Activated naive CD8-positive, alpha-beta T cell treated with anti-CD3 and anti-CD28 coated beads, Interleukin-2, amount 10 ng/mL, durations not matched to agents 7 days and 5 days (primary cell): ENCODE measurements at places on chromosomes 16 and 17. TPM values are rescaled to one million over a fixed set of nuclear protein-coding genes. Genes with fewer than 3 reads are reported as not detected.

DNA sequence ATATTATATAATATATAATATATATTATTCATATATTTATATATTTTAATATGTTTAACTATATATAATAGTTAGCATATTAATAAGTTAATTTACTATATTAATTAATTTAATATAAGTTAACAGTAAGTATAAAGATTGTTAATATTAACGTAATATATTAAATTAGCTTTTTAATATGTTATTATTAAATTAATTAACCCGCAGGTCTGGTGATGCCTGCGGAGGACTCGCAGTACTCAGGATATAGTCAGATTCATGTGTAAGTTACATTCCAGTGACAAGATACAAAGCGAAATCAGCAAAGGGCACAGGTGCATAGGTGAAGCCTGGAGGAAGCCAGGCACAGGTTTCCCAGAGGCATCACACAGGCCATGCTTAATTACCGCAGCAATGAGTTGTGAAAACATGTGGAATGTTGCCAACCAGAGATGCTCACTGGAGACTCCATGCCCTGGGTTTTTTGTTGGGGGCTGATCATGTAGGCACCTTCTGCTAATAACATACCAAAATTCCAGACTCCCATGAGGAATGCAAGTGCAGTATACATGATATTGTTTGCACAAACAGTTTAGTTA is 130.4 kb upstream of the MPHOSPH6 start:
- DNase-seq = no peak

DNA sequence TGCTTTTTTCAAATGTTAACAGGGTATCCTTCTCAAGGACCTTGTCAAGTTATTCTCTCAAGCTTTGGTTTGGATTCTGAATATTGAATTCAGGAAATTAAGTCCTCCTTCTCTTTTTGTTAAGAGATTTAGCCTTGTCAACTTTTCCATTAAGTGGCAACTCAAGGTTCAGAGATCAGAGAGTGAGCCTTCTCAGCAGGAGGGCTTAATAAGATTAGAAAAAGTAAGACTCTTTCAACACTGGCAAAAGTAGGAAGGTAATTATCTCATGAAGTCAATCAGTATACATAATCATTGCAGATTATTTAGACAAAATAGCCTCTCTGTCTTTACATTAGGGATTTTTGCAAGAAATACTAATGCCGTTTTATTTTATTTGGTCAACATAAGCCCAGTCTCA is 330.7 kb downstream of the KIF2B start:
- DNase-seq = no peak

- DNase-seq = no peak
These were observed 57.8 kb downstream of the LDHD start for GRCh38 chr16:75058806-75059205.

- no peak for DNase-seq
These were observed 539.9 kb downstream of the HS3ST4 start for GRCh38 chr16:26231647-26232046.

DNA sequence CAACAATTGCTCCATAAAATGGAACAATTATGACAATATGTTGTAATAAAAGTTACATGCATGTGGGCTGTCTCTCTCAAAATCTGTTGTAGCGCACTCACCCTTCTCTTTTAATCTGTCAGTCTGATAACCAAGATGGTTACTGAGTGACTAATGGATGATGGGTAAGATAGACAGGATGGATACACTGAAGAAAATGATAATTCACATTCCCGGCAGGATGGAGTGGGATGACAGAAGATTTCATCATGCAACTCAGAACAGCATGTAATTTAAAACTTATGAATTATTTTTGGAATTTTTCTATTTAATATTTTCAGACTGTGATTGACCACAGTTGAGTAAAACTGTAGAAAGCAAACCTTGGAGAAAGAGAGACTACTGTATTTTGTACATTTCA is 30.5 kb downstream of the CDH13 start:
- DNase-seq = no peak

DNA sequence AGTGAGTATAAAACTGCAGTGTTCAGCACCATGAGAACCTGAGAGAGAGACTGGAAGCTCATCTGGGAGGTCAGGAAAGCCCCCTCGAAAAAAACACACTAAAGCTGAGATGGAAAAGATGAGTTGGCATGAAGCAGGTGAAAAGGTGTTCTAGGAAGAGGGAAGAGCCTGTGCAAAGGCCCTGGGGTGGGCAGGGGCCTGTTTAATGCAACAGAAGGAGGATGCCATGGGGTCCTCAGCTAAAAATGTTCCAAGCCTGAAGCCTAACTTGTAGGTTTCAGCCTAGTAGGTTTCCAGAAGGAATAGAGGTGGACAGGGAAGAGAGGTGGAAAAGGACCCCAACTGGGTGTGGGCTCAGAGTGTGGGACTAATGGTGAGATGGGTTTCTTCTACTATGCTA is 242.3 kb upstream of the ZFHX3 start:
- no peak for DNase-seq

DNA sequence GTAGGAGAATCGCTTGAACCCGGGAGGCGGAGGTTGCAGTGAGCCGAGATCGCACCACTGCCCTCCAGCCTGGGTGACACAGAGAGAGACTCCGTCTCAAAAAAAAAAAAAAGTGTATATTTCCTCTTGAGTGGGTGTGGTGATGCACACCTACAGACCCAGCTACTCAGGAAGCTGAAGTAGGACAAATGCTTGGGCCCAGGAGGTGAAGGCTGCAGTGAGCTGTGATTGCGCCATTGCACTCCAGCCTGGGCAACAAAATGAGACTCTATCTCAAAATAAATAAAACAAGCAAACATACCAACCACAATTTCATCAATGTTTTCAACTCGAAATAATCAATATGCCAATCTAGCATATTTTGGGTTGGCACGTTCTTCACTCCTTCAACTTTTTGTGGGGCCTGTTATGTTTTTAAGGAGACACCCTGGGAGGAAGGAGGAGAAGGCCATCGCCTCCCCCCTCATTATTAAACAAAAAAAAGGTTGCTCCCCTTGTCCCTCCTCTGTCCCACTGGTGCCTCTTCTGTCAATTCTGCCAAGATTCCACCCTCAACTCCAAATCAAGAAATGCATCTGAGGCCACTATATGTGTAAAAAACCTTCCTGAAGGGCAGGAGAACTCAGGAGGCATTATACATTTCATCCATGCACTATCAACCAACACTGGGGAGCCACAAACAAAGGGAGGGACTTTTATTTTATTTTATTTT is 52.4 kb upstream of the ATF7IP2 start:
- no peak for DNase-seq

- no peak for DNase-seq
These were observed 110.8 kb downstream of the IRX3 start for GRCh38 chr16:54175552-54176375.

- no peak for DNase-seq
These were observed 217.4 kb upstream of the PSMD7 start for GRCh38 chr16:74079232-74079586.

GRCh38 chr17:72063262-72063661 is 57.6 kb upstream of the SOX9 start:
- DNase-seq = no peak

- no peak for DNase-seq
These were observed 1.8 kb upstream of the BCL6B start for GRCh38 chr17:7020894-7021664.

DNA sequence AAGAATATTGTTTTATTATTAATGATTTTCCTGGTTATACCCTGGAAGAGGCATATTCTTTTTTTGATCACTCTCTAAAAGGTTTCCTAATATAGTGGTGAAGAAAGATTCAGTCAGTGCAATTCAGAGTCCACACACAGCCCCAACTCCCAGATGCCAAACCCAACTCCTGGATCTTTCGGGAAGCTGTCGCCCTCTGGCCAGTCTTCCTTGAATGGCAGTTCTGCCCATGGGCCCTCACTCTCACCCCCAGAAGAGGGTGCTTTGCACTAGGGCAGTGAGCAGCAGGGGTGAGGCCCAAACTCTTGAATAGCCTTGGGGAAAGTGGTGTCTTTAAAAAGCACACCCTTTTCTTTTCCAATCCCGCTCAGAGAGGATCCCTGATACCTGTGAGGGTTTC is 11.0 kb downstream of the KRT32 start:
- DNase-seq = no peak

DNA sequence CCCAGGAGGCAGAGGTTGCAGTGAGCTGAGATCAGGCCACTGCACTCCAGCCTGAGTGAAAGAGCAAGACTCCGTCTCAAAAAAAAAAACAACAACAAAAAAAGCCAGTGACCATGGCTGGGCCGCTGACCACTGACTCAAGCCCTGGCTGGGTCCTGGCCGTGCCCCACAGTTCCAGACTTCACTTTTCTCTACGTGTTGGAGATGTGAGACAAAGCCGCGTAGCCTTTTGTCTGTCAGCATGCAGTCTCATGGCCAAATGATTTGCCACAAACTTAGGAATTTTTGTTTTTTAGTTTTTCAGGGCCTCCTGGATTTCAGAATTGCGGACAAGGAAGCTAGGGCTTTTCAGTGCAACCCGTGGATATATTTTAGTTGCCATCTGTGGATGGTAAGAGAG is 89.3 kb upstream of the CIBAR2 start:
- no peak for DNase-seq

GRCh38 chr17:58388302-58389190 is 28.8 kb downstream of the RNF43 start:
- no peak for DNase-seq

- DNase-seq = no peak
These were observed 816 bp downstream of the HSBP1 start for GRCh38 chr16:83808573-83809014.

DNA sequence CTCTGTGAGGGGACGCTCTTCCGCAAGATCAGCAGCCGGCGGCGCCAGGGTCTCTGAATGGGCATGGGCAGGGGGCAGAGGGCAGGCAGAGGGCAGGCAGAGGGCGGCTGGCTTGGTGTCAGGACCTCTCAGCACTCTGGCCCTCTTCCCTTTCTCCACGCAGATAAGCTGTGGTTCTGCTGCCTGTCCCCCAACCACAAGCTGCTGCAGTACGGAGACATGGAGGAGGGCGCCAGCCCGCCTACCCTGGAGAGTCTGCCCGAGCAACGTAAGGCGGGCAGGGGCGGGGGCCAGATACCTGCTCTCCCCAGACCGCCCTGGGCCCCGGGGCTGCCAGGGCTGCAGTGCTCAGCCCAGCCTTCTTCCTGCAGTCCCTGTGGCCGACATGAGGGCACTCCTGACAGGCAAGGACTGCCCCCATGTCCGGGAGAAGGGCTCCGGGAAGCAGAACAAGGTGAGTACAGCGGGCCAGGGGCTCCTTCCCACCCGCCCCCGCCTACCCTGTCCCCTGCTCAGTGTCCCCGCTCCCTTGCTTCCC is 4.1 kb downstream of the ELMO3 start:
- no peak for DNase-seq

GRCh38 chr16:23114131-23114904 is 34.9 kb downstream of the USP31 start:
- no peak for DNase-seq

- no peak for DNase-seq
These were observed 20.5 kb upstream of the JPH3 start for GRCh38 chr16:87581857-87582215.

DNA sequence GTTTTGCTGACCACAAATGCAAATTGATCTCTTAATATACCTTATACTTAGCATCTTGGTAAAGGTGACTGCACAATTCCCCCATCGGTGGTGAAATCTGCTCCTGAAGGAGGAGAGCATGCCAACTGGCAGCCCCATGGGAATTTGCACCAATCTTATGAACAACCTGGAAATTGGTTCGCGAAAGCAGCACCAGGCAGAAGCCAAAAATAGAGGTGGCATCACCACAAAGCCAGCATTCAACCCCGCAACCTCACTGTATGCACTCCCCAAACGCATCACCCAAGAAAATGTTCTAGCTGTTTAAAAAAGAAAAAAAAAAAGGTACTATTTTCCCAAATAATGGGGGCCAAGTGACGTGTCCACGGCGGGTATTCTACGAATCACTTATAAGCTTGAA is 213.4 kb downstream of the ZFHX3 start:
- no peak for DNase-seq

DNA sequence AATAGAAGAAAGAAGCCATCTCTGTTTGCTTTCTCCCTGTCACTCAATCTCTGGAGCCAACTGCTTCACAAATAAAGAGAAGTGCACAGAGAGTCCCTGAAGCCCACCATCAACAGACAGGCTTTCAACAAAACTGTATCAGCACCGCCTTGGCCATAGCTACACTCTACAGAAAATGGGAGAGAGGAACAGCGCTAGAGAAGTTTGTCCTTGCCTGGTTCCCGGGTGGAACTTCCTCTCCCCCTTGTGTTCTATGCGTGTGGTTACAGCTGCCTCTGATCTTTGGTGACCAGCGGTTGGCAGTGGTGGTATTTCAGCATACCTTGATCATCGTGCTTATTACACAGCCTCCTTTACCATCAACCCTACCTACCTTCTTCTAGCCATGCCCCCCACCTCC is 91.4 kb upstream of the CCL2 start:
- DNase-seq = no peak

DNA sequence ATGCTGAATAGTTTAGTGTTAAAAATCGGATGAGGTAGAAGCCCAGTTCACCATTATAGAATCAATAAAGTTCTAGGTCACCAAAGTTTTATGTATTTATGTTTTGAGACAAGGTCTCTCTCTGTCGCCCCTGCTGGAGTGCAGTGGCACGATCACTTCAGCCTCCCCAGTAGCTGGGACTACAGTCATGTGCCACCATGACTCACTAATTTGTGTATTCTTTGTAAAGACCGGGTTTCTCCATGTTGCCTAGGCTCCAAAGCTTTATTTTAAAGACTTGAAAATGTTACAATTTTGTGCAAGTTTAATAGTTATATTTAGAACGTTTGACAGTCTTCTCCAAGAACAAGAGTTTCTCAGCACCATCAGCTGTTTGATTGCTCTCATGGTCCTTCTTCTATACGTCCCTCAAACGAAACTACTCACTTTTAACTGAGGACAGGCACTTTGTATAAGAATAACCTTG is 32.1 kb downstream of the NDE1 start:
- DNase-seq = no peak

EPN3 gene
- total RNA-seq = not detected

ASB16 gene
- total RNA-seq = 0.51 TPM

MYH3 gene
- 3.6 TPM for total RNA-seq

DOC2A gene
- not detected for total RNA-seq

GRAPL gene
- total RNA-seq = 18.4 TPM

HOXB4 gene
- 6.4 TPM for total RNA-seq

PPP1R27 gene
- not detected for total RNA-seq
